NCI-H460 (cell line): ENCODE measurements at places on chromosomes 7 and 10.

DNA sequence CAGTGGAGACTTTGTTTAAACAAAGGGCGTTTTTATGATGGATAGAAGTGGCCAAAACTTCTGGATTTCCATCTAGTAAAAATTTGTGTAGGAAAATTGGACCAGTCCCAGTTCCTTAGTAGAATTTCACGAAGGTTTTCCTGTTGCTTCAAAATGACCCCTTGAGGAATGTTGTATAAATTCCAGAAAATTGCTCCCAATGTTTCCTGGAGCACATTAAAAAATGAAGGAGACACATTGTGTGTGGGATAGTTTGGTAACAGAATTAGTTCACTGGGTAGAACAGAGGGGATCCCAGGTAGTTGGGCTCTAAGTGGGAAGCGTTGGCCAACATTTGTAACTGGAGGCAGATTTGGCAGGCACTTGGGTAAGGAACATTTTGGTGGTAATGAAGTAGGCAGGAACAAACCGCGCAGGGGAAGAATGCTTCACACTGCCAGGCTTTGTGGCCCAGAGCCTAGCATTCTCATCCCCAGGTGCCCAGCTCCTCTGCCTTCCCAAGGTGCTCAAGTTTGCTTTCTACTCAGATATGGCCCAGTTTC is 758.6 kb downstream of the AUTS2 start:
- DNase-seq = no peak

DNA sequence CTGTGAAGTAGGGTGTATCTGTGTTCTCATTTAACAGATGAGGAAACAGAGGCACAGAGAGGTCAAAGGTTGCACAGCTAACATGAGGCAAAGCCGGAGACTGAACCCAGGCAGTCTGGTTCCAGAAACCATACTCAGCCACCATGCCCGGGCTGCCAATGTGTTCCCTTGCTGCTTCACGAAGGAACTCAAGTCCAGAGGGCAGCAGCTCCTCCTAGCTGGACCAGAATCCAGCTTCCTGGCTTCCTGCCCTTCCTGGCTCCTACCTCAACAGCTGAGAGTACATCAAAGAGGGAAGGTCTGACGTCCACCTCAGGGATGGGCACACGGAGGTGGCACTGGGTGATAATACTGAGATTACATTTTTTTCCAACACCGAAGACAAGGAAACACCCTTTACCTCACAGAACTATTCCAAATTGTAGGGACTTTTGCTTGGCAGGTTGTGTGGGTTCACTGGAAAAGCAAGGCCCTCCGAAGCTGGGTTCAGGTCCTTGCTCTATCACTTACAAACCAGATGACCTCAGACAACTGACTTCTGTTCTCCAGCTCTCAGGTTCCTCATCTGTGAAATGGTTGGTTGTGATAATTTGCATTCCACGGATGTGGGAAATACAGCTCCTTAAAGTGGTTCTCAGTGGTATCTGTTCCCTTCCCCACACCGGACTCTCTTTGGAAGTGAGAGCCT is 154.1 kb upstream of the ZMIZ1 start:
- DNase-seq = no peak

DNA sequence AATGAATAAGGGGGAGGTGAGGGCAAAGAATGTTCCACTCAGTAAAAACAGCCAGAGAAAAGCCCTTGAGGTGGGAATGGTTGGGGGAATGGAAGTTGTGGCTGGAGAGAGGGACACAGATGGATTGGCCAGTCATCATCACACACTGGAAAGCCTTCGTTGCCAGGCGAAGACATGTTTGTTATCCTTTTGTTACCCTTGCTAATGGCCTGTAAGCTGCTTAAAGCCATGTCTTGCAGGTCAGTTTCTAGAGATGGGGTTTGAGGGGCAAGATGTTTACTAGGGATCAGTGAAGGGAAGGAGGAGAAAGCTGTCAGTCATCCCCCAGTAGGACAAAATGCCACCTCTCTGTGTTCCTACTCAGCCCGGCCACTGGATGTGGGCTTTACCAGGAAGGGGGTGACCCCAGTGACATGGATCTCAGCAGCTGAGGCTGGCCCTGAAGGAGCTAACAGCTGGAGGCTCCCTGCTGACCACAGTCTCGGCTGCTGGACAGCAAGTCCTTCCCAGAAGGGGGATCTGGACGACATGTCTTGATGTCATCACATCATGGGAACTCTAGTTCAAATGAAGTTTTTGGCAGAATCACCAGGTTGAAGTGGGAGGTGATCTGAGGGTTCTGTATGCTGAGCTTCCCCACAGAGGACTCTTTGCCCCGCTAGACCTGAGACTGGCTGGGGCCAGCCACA is 66.2 kb downstream of the TBXAS1 start:
- no peak for DNase-seq

GRCh38 chr10:130542761-130543160 is 406.6 kb downstream of the GLRX3 start:
- no peak for DNase-seq

DNA sequence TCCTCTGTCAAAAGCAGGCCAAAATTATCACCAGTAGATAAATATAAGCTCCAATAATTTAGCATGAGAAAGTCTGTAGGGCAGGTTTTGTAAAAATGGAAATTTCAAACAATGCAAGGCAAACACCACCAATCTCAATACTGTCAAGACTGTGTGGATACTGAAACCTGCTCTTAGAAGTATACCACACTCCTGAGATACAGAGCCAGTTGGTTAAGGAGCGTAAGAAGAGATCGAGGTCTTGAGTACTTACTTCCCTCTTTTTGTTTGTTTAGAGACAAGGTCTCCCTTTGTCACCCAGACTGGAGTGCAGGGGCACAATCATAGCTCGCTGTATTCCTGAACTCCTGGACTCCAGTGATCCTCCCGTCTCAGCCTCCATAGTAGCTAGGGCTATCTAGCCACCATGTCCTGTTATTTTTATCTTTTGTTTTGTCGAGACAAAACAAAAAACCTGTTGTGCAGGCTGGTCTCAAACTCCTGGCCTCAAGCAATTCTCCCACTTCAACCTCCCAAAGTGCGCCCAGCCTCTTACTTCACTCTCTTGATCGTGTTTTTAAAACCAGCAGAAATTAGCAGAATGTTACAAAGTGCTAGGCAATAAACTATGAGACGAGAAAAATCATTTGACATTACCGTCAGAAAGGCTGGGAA is 205.7 kb downstream of the PARD3 start:
- DNase-seq = no peak

DNA sequence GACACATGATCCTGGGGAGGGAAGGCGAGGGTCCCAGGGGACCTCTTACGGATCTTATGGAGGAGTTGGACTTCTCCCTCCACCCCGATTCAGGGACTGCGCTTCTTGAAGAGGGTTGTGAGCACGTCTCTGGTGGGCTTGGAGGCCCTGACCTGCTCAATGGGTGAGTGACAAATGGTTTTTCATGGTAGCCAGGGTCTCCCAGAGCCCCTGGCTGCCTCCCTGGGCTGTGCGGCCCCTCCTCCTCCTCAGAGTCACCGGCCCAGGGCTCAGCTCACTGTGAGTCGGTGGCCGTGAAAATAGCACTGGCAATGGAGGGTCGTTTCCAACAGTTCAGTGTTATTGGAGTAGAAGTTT is 26.6 kb downstream of the INPP5A start:
- DNase-seq = no peak

GRCh38 chr10:116270126-116270770 is 2.8 kb downstream of the GFRA1 start:
- DNase-seq = no peak

GRCh38 chr7:44330331-44330730 is 4.9 kb upstream of the CAMK2B start:
- no peak for DNase-seq

- DNase-seq = no peak
These were observed 70.6 kb downstream of the PTPRE start for GRCh38 chr10:127977357-127978009.

GRCh38 chr7:46047581-46047980 is 126.5 kb upstream of the IGFBP3 start:
- no peak for DNase-seq

DNA sequence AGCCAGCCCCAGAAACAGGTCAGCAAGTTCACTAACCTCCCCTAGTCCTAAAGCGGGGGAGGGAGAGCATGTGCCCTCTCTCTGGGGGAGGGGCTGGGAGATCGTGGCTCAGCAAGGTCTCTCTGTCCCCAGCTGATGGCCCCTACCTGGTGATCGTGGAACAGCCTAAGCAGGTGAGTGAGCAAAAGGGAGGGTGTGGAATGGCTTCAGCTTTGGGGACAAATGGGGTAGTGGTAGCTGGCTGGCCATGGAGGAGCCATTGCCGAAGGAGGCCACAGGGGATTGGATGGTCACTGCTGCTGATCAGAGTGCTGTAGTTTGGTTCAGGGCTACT is 779 bp downstream of the NFKB2 start:
- no peak for DNase-seq

- DNase-seq = no peak
These were observed 8.8 kb upstream of the ZNF248 start for GRCh38 chr10:37865957-37866803.

DNA sequence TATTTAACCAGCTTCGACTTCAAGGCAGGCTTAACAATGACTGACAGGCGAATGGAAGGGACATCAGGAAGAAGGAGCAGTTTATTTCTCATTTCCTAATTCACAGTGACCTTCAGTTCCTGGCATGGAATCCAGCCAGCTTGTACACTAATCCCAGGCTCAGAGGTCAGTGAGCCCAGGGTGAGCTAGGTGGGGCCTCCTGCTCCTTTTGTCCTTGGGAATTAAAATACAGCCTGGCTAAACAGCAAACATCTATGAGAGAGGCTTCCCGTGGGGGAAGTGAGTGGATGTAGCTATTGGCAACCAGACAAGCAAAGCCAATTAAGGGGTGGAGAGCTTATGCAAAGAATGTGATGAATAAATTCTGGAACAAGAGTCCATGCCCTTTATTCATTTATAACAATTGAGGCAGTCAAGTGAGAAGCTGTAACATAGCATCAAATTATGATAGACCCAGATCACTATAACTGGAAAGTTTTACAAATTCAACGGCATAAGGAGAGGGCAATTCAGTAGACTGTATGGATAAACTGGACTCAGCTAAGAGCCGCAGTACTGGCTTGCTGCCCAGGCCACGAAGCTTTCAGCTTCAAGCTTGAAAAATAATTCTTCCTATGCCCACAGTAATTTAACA is 57.1 kb downstream of the STK17A start:
- no peak for DNase-seq

- DNase-seq = no peak
These were observed 121.6 kb downstream of the EGFR start for GRCh38 chr7:55140221-55140940.

- no peak for DNase-seq
These were observed 104.2 kb downstream of the CTTNBP2 start for GRCh38 chr7:117769085-117769484.

GRCh38 chr7:31023877-31024276 is 28.2 kb upstream of the ADCYAP1R1 start:
- no peak for DNase-seq
